ENCODE measurements at places on chromosomes 11 and 22. TPM values are rescaled to one million over a fixed set of nuclear protein-coding genes. Genes with fewer than 3 reads are reported as not detected.

- DNase-seq: peak; percentile 60
These were observed 22.3 kb upstream of the PHLDA2 start for GRCh38 chr11:2951231-2952110.

GRCh38 chr11:69498614-69499175, 17.2 kb downstream of the LINC01488 start:
- DNase-seq: no peak

- no peak for DNase-seq
These were observed 1.6 kb upstream of the TIRAP start for GRCh38 chr11:126281245-126281644.

DNA sequence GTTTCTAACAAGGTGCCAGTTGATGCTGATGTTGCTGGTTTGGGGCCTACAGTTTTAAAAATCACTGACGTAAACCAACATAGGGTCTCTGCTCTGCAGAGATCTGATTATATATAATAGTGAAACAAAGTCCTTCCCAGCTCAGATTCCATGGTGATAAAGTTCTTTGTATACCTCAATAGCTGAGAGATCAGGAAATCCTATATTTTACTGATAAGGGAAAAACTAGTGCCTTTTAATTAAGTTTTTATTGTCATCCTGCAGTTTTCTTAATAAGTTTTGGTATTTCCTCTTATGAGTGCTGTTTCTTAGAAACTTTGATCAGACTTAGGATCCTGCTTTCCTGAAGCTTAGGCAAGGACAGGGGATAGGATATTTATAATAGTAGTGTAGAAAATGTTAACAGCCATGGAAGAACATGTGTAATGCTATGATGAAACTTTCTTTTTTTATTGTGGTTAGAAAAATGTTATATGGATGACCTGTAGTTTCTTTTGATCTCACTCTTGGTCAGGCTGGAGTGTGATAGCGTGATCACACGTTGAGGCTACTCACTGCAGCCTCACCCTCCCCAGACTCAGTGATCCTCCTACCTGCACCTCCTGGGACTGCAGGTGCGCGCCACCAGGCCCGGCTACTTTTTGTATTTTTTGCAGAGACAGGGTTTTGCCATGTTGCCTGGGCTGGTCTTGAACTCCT, 14.1 kb downstream of the CAPRIN1 start:
- DNase-seq: peak; percentile 28

- peak; percentile 56 for DNase-seq
These were observed 97.7 kb downstream of the MPPED2 start for GRCh38 chr11:30488304-30488998.

DNA sequence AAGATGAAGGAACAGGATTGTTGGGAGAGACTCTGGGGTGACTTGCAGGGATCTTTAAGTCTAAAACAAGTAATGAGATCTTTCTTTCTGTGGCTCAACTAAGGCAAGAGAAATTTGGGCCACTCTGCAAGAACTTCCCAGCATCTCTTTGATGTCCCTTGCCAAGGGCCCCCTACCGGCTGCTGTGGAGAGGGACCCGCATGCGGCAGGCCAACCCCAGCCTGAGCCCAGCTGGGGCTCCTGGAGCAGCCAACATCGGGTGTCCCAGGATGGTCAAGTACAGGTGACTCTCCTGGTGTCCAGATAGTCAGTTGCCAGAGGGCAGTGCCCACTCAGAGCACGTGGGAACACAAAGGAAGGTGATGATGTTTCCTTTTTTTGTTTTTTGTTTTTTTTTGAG, 363.2 kb downstream of the TBC1D22A start:
- peak; percentile 12 for DNase-seq

DNA sequence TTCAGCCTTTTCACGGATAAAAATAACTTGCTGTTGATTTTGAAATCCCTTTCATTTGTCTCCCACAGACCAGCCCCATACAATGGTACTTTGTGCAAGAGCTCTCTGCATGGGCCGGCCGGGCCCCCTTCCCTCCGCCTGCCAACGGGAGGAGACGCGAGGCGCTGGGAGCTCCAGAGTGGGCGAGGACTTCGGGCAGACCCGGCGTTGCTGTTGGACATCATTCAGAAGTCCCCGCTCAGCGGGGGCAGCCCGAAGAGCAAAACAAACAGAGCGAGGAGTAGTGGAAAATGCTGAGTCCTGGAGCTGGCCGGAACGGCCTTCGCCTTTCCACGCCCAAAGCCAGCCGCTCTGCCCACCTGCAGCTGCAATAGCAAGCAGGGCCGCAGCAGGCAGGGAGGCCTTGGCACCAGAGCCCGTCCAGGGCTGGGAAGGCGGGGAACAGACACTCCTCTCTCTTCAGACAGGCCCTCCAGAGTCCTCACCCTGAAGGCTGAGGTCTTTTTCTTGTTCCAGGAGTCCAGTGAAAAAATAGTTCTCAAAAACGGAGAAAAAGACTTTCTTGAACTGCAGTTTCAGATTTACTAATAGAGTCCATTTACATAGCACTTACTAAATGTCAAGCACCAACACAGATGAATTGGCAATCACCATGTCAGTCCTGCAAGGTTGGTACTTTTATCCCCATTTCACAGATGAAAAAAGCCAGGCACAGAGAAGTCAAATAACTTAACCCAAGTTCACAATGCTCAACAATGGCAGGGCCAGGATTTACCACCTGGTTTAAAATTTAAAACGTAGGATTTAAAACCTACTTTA, 135.5 kb downstream of the ETS1 start:
- DNase-seq: no peak

DNA sequence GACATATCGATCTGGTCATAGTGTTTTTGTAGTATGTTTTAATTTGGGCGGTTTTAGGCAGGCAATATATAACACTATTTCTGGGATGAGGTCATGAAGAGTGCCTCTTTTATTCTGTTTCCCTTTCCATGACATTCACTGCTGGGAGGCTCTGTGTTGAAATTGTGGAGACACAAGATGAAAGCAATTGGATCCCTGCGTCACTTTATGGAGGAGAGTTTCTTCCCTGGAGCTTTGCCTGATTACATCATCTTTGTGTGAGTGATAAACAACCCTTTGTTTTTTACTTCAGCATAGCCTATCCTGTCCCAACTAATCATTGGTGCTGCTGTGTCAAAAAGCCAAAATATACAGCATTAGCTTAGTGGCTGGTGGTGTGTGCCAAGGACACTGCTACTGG, 48.6 kb downstream of the PARVG start:
- DNase-seq: no peak

GRCh38 chr11:100445231-100445735, 241.8 kb upstream of the ARHGAP42 start:
- DNase-seq: no peak

DNA sequence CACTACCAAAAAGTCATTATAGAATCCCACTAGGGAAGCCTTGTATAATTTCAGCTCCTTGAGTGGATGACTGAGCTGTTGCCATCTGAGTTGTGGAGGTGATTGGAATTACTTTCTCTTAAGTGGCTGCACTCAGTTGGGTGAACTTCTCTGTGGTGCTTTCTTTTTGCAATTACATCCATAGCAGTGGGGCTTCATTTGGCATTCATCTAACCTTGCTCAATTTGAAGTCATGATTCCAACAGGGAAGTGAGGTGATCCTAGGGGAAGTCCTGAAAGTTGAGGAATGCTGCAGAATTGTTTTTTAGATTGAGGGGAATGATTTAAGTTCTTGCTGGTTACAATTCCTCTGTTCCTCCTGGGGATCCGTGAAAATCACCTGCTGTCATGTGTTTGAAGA, 39.6 kb downstream of the ARHGAP42 start:
- DNase-seq: no peak

- no peak for DNase-seq
These were observed 13.7 kb downstream of the KMT5B start for GRCh38 chr11:68199295-68199987.

DNA sequence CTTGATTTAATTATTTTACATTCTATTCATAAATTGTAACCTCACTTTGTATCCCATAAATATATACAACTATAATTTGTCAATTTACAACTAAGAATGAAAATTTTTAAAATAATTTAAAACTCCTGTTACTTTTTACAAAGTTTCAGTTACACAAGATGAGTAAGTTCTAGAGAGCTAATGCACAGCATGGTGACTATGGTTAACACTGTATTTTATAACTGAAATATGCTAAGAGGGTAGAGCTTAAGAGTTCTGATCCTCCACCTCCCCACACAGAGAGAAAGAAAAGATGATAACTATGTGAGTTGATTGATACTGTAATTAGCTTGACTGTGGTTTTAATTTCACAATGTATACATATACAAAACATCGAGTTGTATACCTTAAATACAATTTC, 412.5 kb upstream of the DDI1 start:
- DNase-seq: no peak

GRCh38 chr11:72075109-72075508, 5.2 kb downstream of the NUMA1 start:
- peak; percentile 20 for DNase-seq

- no peak for DNase-seq
These were observed 5.0 kb downstream of the SEZ6L start for GRCh38 chr22:26174280-26174679.

DNA sequence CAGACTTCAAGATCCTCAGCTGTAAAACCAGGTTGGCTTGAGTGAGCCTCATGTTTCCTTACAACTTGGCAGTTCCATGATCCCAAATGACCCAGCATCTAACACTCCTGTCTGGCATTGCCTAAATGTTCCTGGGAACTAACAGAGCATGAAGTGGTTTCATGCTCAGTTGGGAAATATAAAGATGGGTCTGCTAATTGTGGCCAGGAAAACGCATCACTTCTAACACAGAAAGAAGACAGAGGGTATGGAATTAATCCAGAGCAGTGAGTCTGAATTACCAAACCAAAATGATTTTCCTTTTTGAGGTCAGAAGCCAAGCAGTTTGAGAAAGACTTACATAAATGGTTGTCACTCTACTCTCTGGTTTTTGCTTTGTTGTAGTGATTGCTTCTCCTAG, 60.5 kb upstream of the MMP13 start:
- no peak for DNase-seq

GRCh38 chr22:26669060-26669481, 11.7 kb downstream of the MIAT start:
- peak; percentile 52 for DNase-seq

GRCh38 chr11:118633319-118633690, 25.9 kb downstream of the PHLDB1 start:
- DNase-seq: no peak

GRCh38 chr22:48570912-48571311, 1256.8 kb downstream of the BRD1 start:
- DNase-seq: no peak

DNA sequence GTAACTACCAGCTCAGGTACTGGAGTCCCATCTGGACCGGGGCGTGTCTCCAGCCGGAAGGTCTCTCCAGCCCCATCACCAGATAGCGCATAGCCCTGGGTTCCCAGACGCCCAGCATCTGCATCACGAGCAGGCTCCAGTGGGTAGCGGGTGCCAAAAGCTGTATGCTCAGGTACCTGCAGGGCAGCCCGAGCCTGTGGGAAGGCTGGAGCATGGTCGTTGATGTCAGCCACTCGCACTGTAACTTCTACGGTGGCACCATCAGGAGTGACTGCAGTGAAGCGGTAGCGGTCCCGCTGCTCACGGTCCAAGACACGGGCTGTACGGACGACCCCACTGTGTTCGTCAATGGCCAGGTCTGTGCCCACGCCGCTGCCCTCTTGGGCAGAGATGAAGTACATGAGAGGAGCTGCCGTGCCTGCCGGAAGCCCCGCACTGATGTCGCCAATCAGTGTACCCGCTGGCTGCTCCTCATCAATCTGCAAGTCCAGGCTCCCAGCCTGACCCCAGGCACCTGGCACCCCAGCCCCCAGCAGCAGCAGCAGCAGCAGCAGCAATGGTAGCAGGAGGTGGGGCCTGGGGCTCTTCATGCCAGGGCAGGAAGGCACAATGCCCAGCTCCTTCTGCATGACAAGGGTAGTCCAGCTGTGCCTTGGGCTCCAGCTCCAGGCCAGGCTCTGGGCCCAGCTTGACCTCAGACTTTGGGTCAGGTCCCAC, 14.5 kb downstream of the DCHS1 start:
- no peak for DNase-seq

GRCh38 chr11:65150509-65151299, 16.4 kb upstream of the SYVN1 start:
- peak; percentile 76 for DNase-seq

DNA sequence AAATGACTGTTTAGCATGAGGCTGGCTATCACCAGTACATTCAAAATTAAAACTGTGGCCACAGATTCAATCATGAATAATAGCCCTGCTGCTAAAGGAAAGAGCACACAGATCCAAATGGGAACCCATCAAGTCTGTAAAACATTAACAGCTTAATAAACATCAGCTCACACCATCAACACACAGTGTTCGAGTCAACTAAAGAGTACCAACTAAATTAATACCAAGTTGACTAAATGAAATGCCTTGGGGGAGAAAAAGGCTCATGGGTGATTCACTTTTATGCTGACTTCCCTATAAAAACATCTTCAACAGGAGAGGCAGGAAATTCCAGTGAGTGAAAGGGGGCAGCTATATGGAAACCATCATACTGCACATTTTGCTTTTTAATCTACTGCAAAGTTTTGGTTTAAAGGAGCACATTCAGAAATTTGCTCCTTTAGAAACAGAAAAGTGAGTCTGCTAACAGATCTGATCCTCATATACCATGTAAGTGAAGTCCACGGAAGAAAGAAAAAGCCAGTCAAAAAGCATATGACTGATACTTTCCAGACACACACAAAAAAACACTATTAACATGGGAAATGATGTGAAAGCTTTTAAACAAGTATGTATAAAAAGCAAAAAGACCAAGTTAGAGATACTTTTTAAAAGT, 16.3 kb downstream of the LGR4 start:
- DNase-seq: no peak

- no peak for DNase-seq
These were observed 1251.2 kb downstream of the BRD1 start for GRCh38 chr22:48576333-48577013.

- no peak for DNase-seq
These were observed 29.8 kb upstream of the LDHA start for GRCh38 chr11:18364495-18365073.

GRCh38 chr11:1083621-1084551, 9.2 kb downstream of the MUC2 start:
- DNase-seq: no peak

DNA sequence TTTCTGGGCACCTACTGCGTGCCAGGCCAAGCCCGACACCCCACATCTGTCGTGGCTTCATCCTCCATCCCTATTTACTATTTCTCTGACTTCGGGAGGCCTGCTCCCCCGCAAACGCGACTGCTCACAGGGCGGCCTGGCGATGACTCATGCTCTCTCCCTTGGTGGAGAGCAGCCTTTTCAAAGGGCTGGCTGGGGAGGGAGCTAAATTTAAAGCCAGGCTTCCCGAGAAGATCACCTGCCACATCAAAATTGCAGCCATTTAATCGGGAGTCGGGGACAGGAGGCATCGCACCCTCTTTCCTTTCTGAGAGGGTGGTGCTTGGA, 24.9 kb upstream of the SHISAL1 start:
- peak; percentile 73 for DNase-seq

ANGPTL5 gene
- total RNA-seq: not detected

NPAS4 gene
- total RNA-seq: 0.32 TPM

PLEKHB1 gene
- total RNA-seq: not detected

MAPK11 gene
- total RNA-seq: 6.8 TPM

TRIM51 gene
- total RNA-seq: not detected

THY1 gene
- total RNA-seq: 284 TPM

ANKRD42 gene
- total RNA-seq: 6.4 TPM

TM7SF2 gene
- 31.6 TPM for total RNA-seq
